Muscle of back (tissue), 13 donors: ENCODE measurements at places on chromosomes 13 and 19.

- DNase-seq: no peak
Observed at GRCh38 chr13:74305876-74306275, 171.7 kb upstream of the KLF12 start.

DNA sequence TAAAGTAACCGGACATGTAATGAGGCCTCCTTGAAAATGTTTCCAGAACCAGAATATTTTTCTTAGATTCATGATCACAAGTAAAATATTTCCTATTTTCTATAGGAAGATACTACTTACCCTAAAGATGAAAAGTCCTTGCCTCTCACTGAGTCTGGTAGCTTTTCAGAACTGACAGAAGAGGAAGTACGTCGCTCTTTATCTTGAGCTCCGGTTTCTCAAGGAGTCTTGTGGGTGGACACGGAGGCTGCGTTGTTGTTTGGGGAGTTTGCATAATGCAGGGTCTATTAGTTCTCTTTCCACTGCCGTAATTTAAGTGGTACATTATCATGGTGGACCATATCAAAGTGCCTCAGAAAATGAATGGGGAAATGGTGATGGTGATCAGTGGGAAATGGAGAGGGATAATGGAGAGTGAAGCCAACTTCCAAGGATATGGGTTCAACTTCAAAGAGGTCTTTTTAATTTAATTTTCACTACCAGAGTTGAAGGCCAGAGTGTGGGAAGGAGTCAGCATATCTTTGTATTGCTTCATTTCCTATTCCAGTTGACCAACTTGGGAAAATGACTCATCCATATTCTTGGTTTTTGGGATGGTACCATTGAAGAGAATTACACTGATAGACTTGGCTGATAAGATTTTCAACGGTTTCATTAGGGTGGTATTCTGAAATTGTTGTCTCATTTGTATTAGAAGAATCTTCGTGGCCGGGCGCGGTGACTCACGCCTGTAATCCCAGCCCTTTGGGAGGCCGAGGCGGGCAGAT lies 23.4 kb downstream of the MBD3L2B start:
- DNase-seq: no peak

DNA sequence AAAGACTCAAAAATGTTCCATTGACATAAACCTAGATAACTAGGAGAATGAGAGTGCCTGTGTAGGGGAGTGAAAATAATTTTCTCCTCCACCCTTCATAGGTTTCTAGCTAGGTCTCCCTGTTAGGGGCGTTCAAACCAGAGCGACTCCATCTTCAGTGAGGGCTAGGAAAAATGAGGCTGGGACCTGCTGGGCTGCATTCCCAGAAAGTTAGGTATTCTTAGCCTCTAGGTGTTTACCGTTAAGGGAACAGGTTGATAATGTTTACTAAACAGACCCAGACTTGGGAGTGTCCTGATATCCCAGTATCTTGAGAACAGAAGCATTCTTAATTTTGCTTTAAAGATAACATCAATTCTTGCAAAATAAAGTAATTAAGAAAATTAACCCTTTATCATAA lies 20.1 kb downstream of the PABPC3 start:
- no peak for DNase-seq

DNA sequence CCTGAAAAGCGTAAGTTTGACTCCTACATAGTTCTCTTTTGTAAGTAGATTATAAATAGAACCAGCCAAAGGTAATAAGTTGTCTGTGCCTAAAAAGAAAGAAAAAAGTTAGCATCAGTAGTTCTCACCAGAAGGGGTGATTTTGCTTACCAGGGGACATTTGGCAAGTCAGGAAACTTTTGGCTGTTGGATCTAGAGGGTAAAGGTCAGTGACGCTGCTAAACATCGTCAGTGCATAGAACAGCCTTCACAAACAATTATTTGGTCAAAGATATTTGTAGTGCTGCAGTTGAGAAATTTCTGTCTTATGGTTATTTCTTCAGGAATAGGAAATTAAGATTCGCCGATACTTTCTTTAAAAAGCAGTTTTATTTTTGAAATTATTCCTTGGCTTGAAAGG lies 2.0 kb downstream of the USPL1 start:
- DNase-seq: no peak

GRCh38 chr13:31051999-31052398 lies 109.7 kb downstream of the HSPH1 start:
- DNase-seq: no peak

GRCh38 chr19:6887316-6887715 lies at the start of gene ADGRE1:
ADGRE1 (plus strand) TSS chr19:6887579; CDS start chr19:6887609, 30 bp downstream.
- peak; percentile 18 for DNase-seq

- DNase-seq: no peak
Observed at GRCh38 chr13:38850868-38851626, 139.6 kb downstream of the STOML3 start.

GRCh38 chr19:1468821-1469254 lies 10.2 kb downstream of the C19orf25 start:
- no peak for DNase-seq

GRCh38 chr19:28218728-28219127 lies 994.2 kb downstream of the UQCRFS1 start:
- DNase-seq: no peak

GRCh38 chr13:51887468-51887867 lies 25.7 kb downstream of the CCDC70 start:
- no peak for DNase-seq

GRCh38 chr13:26433776-26434175 lies 123.7 kb upstream of the WASF3 start:
- no peak for DNase-seq

DNA sequence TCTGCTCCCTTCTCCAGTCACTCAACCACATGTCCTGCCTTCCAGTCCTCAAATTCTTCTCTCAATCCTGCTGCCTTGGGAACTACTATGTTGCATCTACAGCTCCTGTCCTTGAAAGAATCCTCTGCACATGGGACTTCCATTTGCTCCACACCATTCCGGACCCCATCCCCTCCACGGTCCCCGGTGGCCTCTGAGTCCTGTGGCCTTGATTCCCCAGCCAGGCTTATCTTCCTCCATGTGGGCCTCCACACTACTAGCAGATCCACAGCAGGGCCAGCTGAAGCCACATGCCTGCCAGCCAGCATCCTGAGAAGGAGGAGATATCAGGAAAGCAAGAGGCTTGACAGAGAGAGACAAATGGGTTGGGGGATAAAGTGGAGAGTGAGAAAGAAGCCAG lies 1323.8 kb downstream of the UQCRFS1 start:
- DNase-seq: no peak

DNA sequence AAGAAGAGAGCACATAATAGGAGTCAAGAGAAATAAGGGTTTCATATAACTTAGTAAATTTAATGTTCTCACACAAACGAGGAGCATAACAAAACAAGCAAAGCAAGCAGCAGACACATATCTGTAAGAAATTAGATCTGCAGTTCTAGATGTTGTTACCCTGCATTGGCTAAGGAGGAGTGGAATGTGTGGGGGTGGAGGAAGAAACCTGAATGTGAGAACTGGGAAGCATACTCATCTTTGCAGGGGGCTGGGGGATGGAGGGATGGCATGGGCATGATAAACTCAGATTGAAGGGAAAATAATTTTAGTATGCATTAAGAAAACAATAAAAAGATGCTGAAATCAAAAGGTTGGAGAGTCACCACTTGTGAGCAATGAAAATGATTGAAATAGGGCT lies 255.0 kb downstream of the LIG4 start:
- no peak for DNase-seq
